CD14-positive monocyte (primary cell): ENCODE measurements at places on chromosomes 5 and 9.

GRCh38 chr9:74379718-74380117 lies 117.4 kb upstream of the RORB start:
- DNase-seq = no peak

GRCh38 chr9:70049672-70050271 lies 6.1 kb downstream of the MAMDC2 start:
- DNase-seq = no peak

GRCh38 chr9:125794708-125795107 lies 47.5 kb downstream of the PBX3 start:
- no peak for DNase-seq

- peak; percentile 91 for DNase-seq
Measured at GRCh38 chr9:94639061-94639998, at the start of gene FBP1. Gene FBP1, minus strand, starts transcription at chr9:94639518. Its CDS starts 208 bp downstream, at chr9:94639310.

DNA sequence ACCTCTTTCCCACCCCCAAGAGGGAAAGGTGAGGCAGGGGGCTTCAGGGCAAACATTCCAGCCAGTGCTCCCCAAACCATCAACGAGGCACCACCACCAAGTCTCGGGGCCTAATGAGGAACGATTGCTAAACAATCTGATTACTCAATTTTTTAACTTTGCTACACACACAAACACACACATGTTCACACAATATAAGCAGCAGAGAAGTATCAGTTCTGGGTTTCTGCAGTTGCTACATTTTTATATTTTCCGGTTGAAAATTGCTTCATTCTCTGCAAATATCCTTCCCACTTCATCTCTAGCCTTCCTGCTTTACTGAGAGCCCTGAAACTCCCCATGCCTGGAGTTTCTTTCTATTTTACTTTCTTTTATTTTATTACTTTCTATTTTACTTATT lies 60.2 kb downstream of the FEM1C start:
- peak; percentile 91 for DNase-seq

DNA sequence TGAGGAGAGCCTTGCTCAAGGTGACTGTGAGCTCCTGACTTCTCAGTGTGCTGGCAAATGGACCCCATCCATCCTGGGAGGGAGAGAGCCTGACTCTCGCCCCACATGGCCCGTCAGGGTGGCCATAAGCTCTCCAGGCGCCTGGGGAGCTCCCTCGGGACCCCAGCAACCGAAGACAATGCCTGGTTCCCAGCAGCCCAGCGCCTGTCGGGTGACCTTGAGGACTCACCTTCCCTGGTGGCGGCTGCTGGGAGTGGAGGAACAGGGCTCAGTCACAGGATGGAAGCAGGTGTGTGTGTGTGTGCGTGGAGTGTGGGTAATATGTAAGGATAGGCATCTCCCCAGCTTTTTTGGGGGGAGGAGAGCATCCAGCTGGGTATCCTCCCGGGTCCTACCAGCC lies 190.3 kb downstream of the MELK start:
- DNase-seq = no peak

DNA sequence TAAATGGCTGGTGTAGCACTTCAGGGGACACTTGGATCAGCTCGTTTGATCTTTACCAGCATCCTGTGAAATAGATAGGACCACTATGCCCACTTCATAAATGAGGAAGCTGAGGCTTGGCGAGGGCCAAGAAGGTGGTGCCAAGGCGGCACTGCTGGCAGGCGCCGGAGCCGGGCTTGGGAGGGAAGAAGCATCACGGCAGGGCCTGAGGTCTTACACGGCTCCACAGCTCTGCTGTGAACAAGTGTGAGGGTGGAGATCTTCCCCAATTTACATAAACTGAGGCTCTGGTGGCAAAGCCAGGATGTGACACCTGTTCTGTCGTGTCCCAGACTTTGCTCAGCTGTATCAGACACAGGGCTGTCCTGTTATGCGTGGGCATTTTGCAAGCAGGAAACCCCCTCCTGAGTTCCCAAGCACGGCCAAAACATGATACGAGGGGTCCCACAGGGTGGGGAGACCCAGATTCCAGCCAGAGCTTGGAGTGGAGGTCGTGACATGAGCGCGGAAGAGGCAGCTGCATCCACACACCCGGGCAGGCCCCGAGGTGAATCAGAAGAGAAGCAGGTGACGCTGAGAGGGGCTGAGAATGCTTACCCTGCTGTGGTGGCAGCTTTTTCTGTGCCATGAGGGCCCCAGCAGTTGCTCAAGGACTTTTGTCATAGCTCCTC lies 117.5 kb upstream of the BOD1 start:
- DNase-seq = peak; percentile 12

DNA sequence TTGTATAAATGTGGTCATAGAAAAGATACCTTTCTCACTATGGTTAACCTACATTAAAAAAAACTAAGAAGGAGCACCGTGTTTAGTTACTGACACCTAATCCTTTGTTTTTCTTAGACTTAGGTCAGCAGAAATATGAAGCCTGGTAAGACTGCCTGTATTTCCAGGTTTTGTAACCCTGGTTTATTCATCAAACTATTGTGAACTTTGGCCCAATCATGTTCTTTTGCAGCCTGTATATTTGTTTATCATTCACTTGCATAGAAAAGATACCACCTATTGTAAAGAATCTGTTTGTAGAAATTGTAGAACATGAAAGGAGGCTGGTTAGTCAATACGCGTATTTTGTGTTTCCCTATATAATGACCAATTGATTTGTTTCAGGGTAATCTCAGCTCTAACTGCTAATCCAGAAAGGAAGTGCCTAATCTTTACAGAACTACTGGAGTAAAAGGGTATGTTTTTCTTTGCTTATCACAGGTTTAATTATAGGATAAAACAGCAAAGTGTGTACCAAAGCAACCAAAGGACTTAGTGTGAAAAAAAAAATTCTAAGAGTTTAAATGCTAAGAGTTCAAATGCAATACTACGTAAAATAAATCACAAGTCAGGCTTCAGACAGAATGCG lies 103.6 kb downstream of the LURAP1L start:
- DNase-seq = no peak

DNA sequence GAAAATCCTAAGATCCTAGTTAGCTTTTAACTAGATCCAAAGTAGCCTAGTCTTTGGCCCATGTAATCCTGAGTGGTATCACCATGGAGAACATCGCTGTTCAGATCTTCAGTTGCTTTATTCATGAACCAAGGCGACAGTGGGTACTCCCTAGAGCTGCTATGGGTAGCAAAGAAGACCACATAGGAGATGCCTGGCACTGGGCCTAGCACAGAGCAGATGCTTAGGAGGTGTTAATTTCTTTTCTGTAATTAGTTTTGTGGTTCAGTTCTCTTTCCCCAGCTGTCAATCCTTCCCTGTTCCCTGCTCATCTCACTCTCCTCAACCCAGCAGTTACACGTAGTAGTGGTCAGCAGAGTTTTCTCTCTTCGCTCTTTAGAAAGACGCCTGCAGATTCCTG lies 9.3 kb downstream of the CAST start:
- DNase-seq = no peak

DNA sequence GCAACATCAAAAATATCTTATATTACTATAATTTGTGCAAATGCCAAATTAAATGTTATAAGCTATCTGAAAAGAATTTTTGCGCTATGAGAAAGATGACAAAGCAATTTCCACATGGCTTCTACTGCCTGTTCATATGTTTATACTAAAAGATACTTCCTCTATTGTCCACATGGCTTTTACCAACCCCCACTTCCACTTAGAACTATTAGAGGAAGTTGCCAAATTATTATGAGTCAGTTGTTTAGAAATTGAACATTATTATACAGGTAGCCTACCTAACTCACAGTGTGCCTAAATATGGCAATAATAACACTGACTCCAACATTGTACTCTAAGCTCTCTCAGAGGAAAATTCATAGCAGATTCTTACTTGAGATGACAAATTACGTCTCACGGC lies 37.6 kb upstream of the SLC27A6 start:
- DNase-seq = peak; percentile 78

DNA sequence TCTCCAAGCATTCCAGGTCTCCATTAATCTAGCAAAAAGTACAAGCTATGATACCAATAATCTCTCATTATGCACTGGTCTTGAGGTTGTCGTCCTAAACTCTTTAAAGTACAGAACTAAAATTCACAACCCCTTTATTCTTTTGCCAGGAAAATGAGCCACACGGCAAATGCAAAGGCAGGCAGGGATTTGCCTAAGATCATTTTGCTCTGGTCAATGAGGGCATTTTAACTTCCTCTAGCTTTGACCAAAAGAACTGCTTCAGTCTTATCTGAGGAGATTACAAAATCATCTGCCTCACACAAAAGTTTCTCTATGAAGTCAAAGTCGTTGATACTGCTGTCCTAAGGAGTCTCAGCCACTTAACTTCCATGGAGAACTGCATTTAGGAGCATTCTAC lies 51.8 kb downstream of the EPB41L4B start:
- DNase-seq = no peak

DNA sequence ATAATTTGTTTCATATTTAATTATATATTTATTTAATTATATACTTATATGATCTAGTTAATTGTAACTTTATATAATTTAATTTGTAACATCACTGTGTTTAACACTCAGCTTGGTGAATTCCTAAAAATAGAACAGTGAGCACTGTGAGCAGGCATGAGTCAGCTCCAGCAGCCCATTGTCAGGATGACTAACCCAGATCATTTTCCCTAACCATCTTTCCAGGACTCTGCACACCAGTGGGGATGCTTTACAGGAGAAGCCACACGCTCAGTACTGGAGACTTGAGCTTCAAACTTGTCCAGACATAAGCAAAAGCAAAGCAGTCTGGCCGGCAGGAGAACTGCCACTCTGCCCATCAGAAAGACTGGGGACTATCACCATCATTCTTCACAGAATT lies 446.2 kb upstream of the TRPC7 start:
- no peak for DNase-seq

GRCh38 chr9:130337784-130338380 lies 72.3 kb downstream of the HMCN2 start:
- DNase-seq = no peak

DNA sequence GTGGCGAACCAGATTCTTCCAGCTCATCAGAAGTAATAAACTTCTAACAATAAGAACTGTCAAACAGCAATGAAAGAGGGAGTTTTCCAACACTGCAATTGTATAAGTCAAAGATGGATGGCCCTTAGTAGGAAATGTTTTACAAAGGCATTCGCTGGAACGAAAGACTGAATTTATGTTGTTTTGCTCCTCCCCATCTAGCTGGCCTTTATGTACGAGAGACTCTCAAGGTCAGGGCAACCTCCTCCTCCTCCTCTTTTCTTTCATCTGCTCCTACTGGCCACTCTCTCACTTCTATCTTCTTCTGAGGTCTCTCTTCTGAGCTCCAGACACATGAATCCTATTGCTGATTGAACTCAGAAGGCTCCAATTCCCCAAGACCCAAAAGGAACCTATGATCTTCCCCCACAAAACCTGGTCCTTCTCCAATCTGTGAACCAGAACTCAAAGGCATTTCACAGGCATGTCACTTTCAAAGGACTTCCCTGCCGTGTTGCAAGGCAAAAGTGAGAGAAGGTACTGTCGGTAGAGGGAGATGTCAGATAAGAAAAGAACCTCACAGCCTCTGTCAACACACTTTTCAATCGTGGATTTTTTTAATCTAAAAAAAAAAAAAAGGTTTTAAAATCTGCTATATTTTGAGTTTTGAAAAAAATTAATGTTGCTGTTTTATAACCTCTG lies 28.5 kb upstream of the PUM3 start:
- DNase-seq = no peak

DNA sequence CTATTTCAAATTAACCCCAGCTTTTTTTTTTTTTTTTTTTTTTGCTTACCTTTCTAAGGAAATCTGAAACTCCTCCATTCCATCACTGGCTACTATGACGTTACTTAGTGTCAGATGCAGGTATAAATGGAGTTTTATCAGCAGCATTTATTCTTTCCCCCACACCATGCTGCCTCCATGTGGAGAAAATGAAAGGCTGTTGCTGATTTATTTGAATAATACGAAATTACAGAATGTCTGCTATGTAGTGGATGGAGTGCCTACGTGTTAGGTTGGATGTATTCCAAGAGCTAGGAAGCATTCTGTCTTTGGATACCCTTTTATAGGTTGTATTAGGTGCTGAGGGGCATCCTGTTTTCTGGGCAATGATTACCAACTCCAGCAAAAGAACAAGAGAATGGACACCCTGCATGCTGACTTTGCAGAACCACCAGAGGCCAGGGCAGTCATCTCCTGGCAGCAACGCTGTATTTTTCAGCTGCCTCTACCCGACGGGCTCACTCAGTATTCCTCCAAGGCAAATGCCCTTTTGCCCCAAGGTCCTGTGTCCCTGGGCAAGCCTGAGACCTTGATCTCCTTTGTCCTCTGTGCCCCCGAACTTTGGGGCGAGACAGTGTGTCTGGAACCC lies 199.5 kb downstream of the ALDH1A1 start:
- DNase-seq = no peak

GRCh38 chr9:76231001-76231400 lies 163.2 kb downstream of the RFK start:
- DNase-seq = no peak

DNA sequence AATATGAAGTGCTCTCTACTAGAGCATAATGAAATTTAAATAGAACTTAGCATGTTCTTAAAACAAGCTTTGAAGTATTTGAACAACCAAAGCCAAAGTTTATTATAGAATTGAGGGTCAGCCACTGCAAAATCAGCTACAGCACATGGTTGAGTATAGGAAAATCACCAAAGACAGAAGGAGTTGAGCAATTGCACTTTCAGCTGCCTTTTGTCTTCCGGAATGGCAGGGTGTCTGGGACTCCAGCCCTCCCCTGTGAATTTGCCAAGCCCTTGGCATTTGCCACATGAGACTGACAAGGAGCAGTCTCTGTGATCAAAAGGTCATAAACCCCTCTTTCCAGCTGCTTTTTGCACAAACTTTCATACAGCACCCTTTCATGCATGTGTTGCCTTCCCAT lies 8.5 kb upstream of the LURAP1L start:
- no peak for DNase-seq

DNA sequence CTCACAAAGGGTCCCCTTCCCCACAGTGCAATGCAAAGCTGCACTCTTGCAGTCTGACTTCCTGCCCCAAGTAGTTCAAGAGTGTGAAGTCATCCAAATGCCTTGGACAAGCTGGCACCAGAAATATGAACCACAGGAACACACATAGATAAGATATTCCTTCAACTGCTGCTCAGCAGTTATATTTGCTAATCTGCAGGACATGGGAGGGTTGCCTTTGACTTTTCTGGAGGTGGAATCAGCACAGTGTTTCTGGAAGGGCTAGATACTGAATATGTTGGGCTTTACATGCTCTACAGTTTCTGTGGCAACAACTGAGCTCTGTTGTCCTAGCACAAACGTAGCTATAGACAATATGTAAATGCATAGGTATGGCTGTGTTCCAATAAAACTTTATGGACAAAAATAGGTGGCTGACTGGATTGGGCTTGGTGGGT lies 96.7 kb upstream of the PCA3 start:
- DNase-seq = no peak
